ENCODE measurements at places on chromosomes 1 and 21.

DNA sequence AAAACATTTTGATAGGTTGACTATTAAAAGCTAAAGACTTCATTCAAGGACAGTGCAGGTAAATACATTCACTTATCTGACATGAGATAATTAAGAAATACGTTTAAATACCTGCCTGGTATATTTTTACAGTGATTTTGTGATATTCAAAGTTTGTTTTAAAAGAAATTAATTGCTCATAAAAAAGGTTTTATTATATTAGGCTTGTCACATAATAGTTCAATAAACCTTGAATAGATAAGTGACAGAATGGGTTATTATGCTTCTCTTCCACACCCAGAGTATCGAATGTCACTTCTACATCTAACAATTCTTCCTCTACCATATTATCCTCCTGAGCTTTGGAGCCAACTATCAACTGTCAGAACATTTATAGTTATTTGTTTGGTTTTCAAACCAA is 60.0 kb downstream of the LTN1 start:
- no peak for DNase-seq

GRCh38 chr1:163657719-163658118 is 336.0 kb downstream of the NUF2 start:
- DNase-seq: no peak

DNA sequence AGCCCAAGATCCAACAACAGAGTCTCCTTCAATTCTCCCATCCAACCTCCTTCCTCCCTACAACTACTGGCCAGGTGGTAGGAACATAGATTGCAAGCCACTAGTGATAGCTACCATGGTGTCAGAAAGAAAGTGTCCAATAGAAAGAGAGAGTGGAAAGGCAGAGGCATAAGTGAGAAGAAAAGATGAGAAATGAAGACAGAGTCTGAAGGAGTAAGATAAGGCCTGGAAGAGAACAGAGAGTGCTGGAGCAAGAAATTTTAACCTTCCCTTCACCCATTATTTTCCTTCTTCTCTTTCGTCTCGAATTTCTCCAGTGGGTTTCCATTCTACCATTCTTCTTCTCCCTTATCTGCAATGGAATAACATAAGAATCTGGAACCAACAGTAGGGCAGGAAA is 57.9 kb downstream of the CDC42BPA start:
- no peak for DNase-seq

DNA sequence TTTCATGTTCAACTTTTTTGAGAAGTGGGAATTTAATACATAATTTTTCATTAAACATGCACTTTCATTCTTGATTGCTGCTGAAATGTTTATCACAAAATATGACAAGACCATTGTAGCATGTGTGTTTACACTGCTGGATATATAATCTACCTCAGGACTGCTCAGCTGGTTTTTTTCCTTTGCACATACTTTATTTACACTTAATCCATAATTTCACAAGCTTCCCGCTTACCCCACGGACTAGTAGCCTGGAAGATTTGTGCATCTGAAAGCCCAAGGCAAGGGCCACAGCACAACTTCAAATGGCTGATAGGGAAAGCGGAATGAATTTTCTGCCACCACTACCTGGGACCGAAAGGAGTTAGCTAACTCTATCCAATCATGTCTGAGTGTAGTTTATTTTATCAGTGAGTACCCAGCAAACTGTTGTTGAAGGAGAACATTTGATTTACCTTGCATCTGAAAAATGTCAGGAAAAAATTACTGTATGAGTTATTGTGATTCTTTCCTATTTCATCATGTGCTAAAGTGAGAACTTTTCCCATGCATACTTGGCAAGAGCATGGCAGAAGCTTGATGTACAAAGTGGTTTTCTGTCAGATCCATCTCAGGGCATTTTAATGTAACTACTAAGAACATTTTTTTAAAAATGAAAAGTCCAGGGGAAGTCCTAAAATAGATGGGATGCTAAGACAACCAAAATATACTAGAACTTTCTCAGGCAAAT is 558.2 kb upstream of the USP24 start:
- DNase-seq: no peak

- no peak for DNase-seq
Observed at GRCh38 chr21:31284797-31285397, 59.2 kb downstream of the TIAM1 start.

DNA sequence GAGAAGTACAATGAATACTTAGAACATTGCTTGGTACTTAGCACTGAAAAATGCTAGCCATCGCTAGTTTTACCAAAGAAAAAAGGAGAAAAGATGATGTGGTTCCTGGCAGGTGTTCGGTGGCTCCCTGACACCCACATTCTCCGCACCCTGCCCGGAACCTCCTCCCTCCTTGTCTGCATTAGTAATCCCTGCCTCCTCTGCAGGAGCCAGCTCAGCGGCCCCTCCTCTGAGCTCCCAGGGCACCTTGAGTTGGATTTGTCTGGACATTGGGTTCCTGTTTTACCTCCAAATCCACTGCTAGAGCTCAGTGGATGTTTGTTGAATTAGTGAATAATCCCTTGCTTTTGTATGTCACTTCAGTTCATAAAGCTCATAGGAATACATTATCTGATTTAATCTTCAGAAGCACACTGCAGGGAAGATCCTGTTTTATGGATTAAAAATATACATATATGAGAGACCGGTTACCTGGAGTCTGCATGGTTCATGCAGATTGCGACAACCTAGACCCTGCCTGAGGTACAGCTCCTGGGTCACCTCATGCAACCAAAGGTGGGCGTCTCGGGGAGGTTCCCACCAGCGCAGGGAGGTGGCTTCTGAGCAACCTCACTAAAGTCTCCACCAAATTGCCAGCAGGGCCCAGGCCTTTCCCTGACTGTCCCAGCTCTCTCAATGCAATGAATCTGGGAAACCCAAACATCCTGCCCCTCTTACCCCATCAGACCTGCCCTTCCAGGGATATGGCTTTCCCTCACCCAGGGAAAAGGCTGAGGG is 24.2 kb downstream of the PCAT6 start:
- DNase-seq: no peak

DNA sequence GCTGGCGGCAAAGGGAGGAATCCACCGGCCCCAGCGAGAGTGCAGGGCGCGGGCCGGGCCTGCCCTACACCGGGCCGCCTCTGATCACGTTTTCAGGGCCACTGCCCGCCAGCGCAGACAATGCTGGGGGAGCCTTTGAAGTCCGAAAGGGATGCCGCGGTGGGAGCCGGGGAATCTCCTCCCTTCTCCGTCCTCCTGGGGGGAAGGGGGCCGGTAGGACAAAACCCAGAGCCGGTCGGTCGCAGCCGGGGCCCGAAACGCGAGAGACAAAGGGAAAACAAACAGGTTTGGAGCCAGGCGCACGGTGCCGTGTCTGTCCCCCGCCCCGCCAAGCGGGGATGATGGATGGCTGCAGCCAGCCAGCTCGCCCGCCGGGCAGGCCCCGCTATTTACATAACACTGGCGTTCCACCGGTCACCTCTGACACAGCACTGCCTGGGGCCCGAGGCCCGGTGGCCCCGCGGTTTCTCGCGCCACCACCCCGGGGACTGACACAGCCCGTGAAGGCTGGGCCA is 92.0 kb downstream of the CASZ1 start:
- DNase-seq: no peak

- no peak for DNase-seq
Observed at GRCh38 chr1:207808322-207808705, 56.5 kb downstream of the CD46 start.

DNA sequence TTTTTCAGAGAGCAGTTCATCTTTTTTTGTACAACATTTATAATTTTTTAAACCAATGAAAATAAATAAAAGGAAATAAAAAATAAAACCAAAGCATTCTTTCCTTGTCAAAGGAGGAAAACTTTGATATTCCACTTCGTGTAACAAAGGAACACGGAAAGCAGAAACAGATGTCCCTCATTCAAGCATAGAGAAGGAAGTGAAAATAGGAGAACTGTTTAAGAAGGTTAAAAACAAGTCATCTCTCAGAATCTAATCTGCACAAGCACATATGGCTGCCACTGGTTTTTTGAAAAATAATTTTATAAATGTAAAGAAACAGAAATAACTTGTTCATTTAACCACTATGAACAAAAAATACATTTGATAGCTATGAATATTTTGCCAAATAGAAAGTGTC is 35.9 kb upstream of the ZNF644 start:
- DNase-seq: no peak

DNA sequence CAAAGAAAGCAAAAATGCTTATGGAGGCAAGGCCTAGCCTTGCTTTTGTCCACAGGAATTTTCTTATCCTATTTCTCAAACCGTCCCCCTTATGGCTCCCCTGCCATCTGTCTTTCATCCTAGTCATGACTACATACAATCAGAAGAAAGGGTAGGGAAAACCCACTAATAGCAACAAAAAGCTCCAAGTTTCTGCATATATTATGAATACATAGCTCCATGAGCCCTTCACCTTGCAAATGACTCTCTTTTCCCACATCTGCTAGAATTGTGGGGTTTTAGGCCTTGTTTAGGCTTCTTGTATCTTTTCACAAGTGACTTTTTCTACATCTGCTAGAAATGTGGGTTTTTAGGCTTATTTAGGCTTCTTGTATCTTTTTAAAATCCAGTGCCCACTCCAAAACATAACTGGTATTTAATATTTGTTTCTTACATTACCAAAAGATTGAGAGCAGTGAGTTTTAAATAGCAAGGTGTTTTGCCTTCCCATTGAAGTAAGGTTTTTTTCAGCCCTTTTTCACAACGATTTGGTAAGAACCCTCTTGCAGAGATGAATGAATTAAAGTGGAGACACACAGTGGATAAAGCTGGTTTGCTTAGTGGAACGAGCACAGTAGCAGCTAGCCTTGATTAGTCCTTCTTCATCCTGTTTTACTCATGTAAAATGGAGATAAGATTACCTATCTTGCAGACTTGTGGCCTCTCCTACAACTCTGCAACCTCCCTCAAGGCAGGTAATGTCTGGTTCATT is 4.4 kb downstream of the GADD45A start:
- DNase-seq: no peak

DNA sequence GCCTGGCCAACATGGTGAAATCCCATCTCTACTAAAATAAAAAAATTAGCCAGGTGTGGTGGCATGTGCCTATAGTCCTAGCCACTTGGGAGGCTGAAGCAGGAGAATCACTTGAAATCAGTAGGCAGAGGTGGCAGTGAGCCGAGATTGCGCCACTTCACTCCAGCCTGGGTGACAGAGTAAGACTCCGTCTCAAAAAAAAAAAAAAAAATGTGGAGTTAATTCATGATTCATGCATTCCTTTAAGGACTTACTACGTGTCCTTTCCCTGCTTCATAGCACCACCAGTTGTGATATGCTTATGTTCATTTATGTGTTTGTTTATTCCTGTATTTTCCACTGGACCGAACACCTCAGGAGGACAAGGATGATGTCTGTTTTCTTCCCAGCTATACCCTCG is 12.7 kb upstream of the PRELP start:
- no peak for DNase-seq
